Stimulated activated CD8-positive, alpha-beta memory T cell treated with anti-CD3 and anti-CD28 coated beads, Interleukin-7, amount 100 ng/mL, for 24 hours (primary cell): ENCODE measurements at places on chromosomes 3 and 15.

DNA sequence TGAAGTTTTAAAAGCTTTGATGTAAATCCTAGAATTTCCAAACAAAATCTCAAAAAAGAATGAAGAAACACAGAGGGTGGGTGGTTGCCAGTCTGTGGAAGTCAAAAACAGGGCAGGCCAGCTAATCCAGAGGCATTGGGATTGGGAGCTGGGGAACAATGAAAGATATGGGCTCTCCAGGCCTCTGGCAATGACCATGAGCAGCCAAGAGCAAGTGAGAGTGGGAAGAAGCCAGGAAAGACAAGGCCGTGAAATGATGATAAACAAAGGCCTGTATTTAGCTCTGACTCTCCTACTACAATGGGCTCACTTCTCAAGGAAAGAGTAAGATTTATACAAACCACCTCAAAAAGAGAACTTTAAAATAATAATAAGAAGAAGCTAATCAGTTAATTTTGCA lies 248.5 kb downstream of the ZMAT3 start:
- DNase-seq: no peak

- DNase-seq: no peak
Observed at GRCh38 chr3:119747357-119747756, 34.5 kb upstream of the NR1I2 start.

DNA sequence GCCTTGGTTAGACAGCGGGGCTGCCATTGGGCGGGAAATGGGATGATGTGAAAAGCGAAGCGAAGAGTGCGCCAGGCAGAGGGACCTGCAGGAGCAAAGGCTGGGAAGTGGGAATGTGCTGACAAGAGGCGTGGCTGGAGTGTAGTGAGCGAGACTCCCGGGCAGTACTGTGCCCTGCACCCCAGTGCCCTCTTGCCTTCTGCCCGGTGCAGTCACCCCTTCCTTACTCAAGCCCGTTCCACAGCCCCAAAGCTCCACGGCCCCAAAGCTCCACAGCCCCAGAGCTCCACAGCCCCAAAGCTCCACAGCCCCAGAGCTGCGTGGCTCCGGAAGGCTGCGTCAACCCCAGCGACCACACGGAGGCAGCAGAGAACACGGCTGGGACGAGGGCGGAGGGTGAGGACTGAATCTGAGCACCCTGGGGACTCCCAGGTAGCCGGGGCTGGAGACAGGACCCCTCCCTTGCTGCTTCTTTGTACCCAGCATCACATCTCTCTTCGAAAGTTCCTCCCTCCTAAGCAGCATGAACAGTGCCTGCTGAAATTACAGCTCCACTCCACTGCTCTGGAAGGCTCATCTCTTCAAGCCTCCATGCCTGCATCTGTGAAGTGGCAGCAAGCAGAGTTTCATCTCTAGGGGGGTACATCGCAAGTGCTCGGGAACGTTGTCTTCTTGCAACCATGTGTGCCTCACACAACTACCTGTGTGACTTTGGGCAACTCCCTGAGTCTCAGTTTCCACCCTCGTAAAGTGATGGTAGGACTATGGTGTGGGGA lies 108.9 kb downstream of the FBLN2 start:
- no peak for DNase-seq

DNA sequence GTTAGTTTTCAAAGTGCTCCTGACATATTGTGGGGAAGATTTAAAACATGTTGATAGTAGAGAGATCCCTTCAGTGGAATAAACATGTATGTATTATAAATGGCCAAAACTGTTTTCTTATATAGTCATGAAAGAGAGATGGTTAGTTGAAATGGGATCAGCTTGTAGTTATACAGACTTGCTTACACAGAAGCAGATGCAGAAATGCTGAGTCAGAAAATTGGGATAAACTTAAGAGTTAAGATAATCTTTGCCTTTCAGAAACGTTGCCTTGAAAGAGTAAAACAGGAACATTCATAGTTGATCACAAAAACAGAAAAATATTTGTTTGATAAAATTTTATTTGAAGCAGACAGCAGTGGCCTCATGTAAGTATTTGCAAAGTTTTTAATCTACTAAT lies 433.2 kb upstream of the BCHE start:
- DNase-seq: no peak

GRCh38 chr3:43344520-43344919 lies 58.2 kb downstream of the SNRK start:
- no peak for DNase-seq

GRCh38 chr3:181637056-181637455 lies 74.7 kb upstream of the SOX2 start:
- no peak for DNase-seq

- no peak for DNase-seq
Observed at GRCh38 chr3:148604270-148605085, 93.2 kb upstream of the AGTR1 start.

GRCh38 chr3:110799271-110799670 lies 272.3 kb upstream of the NECTIN3 start:
- DNase-seq: no peak

- no peak for DNase-seq
Observed at GRCh38 chr15:74458473-74458872, 2.5 kb downstream of the UBL7 start.

GRCh38 chr3:114478801-114479200 lies 185.0 kb downstream of the TIGIT start:
- no peak for DNase-seq

DNA sequence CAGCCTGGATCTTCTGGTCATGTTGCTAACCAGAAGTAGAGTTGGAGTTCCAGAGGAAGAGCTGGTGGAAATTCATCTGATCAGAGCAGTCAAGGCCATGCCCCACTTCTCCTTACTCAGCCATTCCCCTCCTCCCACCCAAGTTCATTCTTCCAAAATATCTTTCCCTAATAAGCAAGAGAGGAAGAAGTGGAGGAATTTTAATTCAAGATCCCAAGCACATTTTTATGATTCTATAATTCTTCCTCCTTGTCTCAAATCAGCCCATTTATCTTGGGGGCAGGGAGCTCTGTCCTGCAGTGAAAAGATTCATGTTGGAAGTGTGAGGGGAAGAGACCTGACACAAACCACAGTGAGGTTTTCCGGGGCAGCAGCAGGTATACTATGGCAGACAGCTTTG lies 85.0 kb upstream of the GALNT15 start:
- no peak for DNase-seq

- no peak for DNase-seq
Observed at GRCh38 chr3:109806929-109807328, 469.6 kb upstream of the DPPA4 start.

DNA sequence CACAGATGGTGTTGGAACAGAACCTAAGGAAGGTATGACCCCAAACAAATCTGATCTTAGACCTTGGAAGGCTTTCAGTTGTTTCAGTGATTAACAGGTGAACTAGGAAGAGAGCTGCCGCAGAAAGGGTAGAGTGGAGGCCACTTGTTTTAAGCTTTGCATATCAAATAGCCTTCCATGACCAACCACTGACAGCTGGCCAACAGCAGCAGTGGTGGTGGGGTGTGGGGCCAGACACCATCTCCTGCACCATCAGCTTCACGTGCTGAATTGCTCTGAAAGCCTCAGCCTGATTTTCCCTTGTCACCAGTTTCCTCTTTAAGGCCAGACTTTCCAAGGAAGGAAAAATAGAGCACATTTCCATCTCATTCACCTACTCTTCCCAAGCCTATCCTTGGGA lies 16.6 kb upstream of the OSBPL11 start:
- DNase-seq: no peak

- DNase-seq: no peak
Observed at GRCh38 chr15:81013396-81013929, 12.7 kb downstream of the TLNRD1 start.

- no peak for DNase-seq
Observed at GRCh38 chr3:4696266-4696665, 203.1 kb downstream of the ITPR1 start.

DNA sequence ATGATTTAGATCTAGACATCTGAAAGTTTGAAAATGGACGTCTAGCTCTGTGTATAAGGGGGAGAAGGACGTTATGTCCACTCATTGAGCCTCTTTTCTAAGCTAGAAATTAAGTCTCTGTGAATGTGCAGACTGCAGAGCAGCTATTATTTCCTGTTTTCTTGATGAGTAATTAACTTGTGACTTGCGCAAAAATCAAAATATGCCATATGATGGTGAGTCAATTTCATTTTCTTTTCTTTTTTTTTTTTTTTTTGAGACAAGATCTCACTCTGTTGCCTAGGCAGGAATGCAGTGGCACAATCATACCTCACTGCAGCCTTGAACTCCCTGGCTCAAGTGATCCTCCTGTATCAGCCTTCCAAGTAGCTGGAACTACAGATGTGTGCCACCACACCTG lies 14.1 kb downstream of the LACTB start:
- no peak for DNase-seq

DNA sequence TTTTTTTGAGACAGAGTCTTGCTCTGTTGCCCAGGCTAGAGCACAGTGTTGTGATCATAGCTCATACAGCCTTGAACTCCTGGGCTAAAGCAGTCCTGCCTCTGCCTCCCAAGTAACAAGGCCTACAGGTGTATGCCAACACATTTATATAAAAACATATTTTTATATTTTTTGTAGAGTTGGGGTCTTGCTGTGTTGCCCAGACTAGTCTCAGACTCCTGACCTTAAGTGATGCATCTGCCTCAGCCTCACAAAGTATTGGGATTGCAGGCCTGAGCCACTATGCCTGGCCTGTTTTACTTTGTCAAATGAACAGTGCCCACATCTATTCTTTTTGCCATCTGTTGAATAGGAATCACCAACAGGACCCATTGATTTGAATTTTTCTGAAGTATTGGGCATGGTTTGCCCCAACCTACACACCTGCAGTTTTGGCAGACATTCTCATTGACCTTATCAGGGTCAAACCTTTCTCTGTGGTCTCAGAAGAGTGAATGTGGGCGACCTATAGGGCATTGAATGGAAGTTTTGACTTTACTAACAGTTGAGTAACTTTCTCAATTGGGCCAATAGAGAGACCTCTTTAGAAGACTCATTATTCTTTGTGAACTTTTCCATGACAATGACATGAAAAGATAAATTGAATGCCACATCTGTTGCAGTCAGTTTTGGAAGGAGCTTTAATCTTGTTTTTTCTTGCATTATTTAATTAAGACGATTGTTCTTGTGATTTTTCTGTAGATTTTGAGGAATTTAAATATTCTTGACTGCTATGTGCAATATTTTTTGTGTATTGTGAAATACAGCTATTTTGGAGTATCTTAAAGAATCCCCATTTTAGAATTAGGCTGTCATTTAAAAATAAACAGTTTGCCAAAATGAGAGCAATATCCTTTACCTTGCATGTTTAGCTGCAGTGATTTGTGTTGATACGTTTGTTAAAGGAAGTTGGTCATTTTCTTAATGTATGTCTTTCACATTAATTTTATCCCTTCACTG lies 2.7 kb downstream of the IREB2 start:
- no peak for DNase-seq

DNA sequence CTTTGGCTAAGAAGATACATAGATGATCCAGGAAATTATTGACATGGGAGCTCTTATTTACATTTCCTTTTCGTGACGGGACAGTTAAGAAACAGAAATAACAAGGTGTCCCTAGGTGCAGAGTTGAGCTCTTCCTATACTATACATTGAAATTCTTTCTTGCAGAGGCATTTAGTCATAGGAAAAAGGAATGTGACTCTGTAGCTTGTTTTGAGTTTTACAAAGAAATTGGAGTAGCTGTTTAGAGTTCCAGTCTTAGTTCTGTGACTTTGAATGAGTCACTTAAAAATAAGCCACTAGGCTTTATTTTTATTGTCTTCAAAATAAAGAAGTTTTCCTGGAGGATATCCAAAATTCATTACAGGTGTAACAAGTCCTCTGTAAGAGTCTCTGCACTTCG lies 723.5 kb upstream of the SGO1 start:
- DNase-seq: no peak

GRCh38 chr15:93515256-93516051 lies 426.4 kb upstream of the RGMA start:
- DNase-seq: no peak

DNA sequence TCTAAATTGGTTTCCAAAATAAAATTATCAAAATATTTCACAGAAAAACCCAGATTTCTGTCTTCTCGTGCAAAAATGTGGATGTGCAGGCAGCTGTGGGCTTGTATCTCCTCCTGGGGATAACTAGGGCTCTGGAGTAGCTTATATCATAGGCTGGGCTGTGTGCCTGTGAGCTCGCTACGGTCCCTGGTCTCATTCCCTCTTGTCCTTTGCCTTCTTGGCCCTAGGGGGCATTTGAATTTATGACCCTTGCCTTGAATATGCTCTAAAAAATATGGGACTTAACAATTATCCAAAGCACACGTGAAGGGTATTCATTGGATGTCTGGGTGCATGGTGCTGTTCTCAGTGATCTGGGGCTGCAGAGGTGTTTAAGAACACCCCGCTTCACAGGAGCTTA lies 132.6 kb downstream of the PDZRN3 start:
- no peak for DNase-seq

DNA sequence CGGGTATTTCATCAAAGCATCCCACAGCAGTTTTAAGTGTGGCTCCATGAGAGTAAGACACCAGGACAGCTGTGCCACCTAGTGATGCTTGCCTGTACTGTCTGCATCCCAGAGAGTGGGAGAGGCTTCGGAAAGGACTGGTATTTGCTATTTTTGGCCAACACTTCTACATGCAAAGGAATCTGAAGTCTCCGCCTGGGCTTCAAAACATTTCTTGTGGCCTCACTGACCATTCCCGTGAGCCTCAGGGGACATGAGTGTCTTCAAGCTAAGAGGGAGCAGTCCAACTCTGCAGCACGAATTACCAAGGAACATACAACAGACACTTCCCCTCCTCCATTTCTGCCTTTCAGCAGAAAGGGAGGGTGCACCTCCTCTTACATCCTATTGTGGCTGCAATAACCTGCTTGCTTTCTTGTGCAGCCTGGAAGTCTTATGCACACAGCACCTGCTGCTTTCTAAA lies 177.5 kb downstream of the RORA start:
- DNase-seq: no peak

GRCh38 chr3:46549408-46549904 lies 16.6 kb downstream of the LRRC2 start:
- DNase-seq: no peak

DNA sequence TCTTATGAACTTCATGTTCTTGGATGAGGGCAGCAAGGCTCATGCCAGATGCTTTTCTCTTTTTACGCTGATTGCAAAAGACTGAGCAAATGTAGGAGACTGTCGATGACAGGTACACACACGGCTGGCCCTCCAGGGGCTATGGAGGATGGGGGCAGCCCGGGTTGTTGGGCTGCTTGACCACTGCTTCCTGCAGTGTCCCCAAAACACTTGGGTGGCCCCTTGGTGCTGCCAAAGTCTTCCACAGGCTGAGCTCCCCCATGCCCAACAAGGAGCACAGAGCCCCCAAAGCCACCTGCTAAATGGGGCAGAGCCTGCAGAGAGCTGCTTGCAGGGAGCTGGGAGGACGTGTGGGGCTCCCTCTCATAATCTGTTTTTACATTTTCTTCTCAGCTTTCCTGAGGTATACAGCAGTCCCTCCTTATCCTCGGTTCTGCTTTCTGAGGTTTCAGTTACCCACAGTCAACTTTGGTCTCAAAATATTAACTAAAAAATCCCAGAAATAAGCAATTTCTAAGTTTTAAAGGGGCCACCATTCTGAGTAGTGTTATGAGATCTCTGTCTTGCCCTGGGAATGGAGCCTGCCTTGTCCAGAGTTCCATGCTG lies 7.3 kb downstream of the PRR23E start:
- DNase-seq: no peak
